Stimulated activated CD8-positive, alpha-beta memory T cell treated with anti-CD3 and anti-CD28 coated beads, Interleukin-15, amount 100 ng/mL, for 1 hour (primary cell): ENCODE measurements at places on chromosomes 2 and 18.

GRCh38 chr2:157989227-157989626 lies 112.4 kb upstream of the UPP2 start:
- no peak for DNase-seq

DNA sequence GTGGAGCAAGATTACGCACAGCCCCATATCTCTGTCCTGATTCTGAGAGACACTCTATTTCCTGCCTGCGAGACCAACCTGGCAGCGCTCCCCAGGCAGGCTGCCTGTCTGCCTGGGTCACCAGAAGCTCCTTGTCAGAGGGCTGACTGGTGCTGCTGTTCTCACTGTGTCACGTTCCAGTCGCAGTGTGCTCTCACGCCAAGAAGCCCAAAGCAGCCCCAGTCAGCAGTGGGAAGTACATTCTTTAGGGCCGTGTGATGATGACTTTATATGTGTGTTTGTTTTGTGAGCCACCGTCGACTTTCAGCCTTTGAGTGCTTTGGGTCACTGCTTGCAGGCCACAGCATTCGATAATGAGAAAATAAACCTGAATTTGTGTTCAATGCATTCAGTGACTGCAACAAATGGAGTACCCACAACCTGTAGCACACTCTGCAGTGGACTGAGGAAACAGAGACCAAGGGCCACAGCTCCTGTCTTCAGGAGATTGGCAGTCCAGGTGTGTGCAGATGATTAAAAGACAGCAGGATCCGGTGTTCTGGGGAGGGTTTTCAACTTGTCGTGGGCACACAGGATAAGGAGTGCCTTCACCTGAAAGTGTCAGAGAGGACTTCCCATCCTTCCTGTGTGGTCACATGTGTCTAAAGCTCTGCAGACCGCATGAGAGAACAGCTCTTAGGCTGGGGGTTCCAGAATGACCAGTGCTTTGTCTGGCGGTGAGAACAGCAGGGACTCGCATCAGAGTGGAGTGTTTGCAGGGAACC lies 4.8 kb downstream of the TNFRSF11A start:
- DNase-seq: no peak

DNA sequence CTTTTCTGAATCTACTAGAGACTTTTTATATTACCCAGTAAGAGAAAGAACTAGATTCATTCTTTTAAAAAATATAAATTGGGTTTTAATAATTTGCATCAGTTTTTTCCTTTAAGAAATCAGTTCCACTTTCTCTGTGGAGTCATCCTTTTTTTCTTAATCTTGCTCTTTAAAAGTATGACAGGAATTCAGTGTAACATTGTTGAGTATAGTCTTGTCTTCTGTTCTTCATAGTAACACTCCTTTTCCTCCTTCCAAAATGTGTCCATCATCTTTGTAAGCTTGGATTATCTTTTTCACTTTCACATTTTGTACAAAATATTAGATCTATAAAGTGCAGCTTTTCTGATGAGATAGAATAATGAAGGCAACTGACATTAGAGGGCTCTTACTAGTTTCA lies 135.4 kb downstream of the HAUS1 start:
- DNase-seq: no peak

DNA sequence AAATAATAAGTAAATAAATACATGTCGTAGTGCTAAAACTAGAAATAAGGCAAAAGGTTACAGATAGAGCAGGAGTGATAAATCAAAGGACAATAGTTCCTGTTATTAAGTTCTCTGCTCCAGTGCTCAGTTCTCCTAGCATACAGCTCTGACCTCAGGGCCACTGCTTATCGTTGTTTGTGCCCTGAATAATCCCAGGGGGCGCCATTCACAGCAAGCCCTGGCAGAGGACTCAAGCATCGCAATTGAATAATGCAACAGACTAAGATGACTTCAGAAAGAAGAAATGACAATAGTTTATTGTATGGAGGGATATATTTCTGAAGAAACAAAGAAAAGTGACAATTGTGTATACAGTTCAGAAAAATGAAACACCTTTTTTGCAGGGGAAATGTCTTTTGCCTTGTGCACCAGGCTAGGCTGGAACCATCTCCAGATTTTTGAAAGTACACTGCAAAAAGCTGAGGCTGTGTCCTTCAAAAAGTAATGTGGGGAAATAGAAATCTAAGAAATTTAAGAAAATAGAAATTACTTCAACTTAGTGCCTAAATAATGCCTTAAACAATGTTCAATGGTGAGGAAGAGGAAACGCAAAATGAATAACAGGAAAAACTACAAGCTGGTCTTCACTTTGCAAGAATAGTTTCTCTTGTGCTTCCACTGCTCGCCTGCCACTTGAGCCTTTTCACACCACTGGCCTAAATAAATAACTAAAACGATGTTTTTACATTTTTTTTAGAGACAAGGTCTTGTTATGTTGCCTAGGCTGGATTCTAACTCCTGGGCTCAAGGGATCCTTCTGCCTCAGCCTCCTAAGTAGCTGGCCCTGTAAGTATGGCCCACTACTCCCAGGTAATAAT lies 19.0 kb upstream of the CCNYL1 start:
- DNase-seq: peak; percentile 25

DNA sequence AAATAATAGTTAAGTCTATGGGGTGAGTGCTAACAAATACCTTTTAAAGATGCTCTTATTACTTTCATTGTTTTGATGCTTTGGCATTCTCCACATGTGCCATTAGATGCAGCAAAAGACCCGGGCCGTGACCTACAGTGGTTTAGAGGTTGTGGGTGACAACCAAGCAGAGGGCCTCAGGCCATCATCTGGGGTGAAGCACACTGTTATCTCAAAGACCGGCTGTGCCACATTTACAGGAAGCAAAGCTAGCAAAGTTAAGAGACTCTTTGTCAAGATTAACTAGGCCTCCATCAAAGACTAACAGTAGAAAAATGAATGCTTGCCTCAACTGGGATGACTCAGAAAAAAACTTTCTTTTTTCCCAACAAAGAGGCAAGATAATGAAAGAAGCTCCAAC lies 695.3 kb downstream of the SATB2 start:
- no peak for DNase-seq

DNA sequence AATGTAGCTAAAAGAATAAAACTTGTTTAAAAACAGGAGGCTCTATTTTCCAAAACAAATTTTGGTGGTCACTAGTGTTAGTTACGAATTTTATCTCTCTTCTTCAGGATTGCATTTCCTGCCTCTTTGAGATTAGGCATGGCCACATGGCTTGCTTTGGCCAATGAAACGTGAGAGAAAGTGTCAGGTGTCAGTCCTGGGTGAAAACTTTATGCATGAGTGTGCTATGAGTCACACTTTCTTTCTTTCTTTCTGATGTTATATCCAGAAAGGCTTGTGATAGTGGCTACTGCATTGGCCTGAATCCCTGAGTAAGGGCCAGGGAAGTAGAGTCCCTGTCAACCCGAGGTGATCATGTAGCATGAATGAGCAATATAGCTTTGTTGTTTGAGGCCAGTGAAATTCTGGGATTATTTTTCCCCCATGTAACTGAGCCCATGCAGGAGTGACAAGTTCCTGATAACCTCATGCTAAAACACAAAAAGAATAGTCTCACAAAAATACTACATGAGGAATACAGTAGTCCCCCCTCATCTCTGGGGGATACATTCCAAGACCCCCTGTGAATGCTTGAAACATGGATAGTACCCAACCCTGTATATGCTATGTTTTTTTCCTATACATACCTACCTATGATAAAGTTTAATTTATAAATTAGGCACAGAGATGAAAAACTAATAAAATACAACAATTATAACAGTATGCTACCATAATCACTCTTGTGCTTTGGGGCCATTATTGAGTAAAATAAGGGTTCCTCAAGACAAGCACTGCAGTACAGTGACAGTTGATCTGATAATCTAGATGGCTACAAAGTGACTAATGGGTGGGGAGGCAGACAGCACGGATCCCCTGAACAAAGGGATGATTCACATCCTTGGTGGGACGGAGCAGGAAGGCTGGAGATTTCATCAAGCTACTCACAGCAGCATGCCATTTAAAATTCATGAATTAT lies 109.5 kb downstream of the CDC42EP3 start:
- DNase-seq: no peak
